Stimulated activated CD4-positive, alpha-beta T cell treated with anti-CD3 and anti-CD28 coated beads, TNF-alpha, amount 100 ng/mL, for 48 hours (primary cell): ENCODE measurements at places on chromosomes 16 and 17.

DNA sequence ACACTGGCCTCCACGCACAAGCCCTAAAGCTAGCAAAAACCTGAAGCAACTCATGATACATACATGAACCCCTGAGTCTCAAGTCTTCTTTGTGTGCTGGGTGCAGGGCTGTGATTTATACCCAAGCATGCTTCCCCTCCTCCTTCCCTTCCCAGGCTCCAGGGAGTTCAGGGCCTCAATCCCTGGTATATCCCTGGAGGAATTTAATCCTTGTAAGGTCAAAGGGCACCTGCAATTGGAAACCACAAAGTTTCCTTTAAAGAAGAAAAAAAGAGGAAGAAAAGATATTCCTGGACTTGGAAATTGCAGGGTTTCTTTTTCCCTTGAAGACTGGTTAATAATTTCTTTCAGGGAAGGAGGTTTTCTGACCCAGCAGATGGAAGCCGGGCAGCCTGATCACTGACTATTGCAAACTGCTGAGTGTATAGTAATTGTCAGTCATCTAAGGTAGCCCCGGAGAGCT is 182.3 kb downstream of the AATF start:
- DNase-seq = no peak

DNA sequence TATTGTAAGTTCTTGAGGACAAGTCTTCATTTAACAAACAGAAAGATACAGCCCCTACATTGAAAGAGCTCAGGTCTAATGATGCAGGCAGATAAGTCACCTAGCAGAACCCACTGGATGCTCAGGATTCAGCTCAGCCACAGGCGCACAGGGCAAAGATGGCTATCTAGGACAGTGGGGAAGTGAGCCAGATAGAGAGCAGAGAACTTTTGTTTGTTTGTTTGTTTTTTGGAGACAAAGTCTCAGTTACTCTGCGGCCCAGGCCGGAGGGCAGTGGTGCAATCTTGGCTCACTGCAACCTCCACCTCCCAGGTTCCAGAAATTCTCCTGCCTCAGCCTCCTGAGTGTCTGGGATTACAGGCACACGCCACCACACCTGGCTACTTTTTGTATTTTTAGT is 20.4 kb downstream of the METTL2A start:
- no peak for DNase-seq

DNA sequence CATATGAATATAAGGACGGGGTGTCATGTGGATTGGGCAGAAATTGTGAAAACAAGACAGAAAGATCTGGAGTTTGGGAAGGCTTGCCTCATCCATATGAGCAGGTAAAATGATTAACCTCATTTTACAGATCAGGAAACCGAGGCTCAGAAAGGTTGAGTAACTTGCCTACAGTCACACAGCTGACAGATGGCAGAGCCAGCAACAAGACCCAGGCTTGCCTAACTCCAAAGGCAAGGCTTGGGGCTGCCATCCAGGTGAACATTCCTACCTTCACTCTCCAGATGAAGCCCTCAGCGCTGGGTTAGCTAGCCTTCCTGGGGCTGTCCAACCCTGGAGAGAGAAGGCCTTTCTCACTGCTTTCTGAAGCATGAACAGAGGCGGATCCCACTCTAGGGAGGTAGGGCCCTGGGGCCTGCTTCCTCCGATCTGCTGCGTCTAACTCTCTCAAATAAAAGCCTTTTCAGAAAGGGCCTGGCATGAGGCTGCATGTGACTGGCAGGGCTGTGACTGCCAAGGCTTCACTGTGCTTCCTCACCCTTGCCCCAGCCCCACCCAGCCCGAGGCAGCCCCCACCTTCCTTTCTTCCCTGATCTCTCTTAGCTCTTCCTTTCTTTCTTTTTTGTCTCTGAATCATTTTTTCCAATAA is 107.8 kb downstream of the GNAO1 start:
- no peak for DNase-seq

- DNase-seq = no peak
Measured at GRCh38 chr16:54446639-54447038, 160.1 kb upstream of the IRX3 start.

DNA sequence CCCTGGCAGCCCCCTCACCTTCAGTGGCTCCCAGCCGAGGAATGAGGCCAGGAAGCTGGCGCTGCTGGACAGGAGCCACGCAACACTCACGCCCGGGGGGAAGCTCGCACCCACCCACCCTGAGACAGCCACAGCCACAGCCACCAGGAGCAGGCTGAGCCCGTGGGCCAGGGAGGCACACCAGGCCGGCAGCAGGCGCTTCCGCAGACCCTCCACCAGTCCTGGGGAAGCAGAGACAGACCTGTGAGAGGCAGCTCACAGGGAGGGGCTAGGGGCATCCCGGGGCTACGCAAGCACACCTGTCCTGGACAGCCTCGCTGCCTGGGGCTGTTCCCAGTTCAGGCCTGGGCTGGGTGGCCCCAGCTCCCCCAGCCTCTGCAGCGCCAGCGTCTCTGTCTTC is 41.9 kb downstream of the PKD1 start:
- DNase-seq = no peak

GRCh38 chr16:56743840-56744239 is 13.9 kb downstream of the NUP93 start:
- no peak for DNase-seq

GRCh38 chr16:4486126-4486893 is 10.1 kb downstream of the HMOX2 start:
- no peak for DNase-seq

- DNase-seq = no peak
Measured at GRCh38 chr17:78294776-78295175, 63.3 kb downstream of the TMEM235 start.

DNA sequence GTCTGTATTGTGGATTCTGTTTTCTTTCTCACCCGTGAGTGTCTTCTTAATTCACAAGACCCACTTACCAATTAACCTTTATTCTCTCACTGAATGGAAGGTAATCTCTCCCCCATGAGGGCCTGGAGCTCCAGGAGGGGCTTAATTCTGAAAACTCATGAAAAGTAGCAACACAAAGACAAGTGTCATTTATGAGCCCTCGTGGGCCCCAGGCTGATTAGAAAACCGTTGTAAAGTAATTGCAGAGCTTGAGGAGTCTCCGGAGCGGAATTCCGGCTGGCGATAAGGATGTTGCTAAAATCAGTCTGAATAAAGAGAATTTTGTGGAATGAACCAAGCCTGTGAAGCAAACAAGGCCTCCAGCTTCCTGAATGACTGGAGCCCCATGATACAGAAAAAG is 301.5 kb downstream of the HAPSTR1 start:
- no peak for DNase-seq

GRCh38 chr17:31654936-31655335 is 204.1 kb downstream of the COPRS start:
- peak; percentile 2 for DNase-seq

GRCh38 chr16:55900616-55901393 is 25.6 kb upstream of the CES5A start:
- no peak for DNase-seq

DNA sequence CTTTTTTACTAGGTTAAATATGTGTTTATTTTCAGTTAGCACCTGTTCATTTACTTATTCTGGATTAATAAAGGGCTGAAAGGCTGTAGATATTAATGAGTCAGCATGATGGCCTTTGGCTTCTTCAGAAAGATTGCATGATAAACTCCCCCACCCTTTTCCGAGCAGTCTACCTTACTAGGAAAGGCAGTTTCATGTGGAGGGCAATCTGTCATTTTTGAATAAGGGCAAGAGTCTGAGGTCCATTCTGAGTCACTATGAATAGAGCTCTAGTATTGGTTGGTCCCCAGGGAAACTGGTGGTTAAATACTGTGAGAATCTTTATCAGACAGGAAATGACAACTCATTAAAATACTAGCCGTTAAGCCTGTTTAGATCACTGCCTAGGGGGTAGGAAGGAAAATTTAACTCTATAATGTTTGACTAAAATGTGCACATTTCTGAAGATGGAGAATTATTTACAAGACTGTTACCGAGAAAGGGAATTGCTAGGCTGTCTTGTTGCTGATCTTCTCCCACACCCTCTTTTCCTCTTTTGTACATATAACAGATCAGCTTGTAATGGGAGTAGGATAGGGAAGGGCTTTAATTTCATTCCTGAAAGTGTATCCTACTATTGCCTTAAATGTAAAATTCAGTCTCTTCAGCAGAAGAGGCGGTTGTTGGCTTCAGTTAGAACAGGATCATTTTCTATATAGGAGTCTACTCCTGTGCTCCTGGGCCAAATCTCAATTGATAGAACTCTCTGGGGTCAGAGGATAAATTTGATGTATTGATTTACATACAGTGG is 63.3 kb downstream of the TUBD1 start:
- no peak for DNase-seq

- DNase-seq = no peak
Measured at GRCh38 chr17:17469996-17470395, 6.8 kb upstream of the MED9 start.

DNA sequence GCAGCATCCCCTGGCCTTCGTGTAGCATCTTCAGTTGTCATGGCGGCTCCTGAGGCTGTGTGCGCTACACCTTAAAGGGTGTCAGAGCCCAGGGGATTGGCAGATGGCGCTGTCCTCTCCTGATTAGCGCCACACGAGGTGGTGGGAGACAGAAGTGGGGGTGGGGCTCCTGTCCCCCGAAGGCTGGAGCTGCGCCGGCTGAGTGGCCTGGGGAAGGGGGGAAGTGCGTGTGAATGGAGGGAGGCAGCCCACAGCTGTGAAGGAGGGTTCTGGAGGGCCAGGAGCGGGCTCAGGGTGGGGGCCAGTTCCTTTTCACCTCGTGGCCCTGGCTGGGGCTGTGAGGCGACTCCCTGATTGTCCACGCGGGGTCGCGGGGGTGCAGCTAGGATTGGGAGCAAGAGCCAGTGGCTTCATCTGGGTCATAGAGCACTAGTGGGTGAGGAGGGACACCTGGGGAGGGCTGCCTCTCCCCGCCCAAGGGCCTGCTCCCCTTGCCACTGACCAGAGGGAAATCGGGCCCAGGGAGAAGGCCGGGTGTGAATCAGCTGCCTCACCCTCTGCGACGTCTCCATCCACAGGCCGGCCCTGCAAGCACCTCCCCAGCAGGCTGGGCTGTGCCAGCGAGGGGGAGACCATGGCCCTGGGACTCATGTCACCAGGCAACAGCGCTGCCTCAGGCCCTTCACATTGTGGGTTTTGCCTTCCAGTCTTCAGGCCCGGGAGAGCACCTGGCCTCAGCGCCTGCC is 14.1 kb downstream of the BAHCC1 start:
- no peak for DNase-seq

DNA sequence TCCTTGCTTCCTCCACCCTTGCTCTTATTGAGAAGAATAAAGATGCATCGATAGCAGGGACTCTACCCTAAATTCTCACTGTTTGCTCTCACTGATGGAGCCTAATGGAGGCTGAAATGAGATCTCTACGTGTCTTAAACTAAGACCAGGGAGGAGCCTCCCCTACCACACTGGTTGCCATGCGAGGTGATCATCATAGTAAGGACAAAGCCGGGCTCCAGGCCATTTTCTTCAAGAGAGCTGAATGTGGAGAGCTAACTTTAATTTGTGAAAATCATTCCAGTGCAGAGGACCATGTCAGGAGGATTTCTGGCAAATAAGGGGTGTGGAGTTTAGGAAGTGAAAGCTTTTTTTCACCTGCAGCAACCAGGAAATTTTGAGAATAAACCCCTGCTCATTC is 5.6 kb downstream of the CDH11 start:
- no peak for DNase-seq

GRCh38 chr16:75745242-75745641 is 19.0 kb upstream of the CPHXL start:
- no peak for DNase-seq

- no peak for DNase-seq
Measured at GRCh38 chr16:88361775-88362174, 21.0 kb upstream of the ZNF469 start.

GRCh38 chr16:709566-710499 is 4.2 kb upstream of the FBXL16 start:
- no peak for DNase-seq
